Stimulated activated CD8-positive, alpha-beta memory T cell treated with anti-CD3 and anti-CD28 coated beads, Interleukin-4, amount 100 ng/mL, for 1 hour (primary cell): ENCODE measurements at places on chromosomes 13 and 19.

GRCh38 chr13:102593466-102593865 is 3.3 kb upstream of the TPP2 start:
- DNase-seq = no peak

DNA sequence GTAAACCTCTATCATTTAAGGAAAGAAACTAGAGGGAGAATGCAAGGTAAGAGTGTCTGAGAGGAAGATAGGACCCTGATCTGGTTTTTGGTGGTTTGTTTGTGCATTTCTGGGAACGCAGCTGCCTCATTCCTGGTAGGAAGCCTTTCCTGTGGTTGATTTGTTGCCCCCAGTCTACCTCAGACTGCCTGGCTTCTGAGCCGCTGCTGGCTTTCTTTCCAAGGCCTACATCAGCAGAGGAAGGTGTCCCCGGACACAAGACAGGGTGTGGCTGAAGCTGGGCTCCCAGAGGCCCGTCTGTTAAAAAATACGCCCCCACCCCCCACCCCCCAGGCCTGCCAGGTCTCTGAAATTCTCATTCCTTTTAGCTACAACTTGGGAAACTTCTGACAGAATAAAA is 42.6 kb downstream of the C13orf42 start:
- DNase-seq = no peak

- no peak for DNase-seq
Measured at GRCh38 chr13:30023196-30023895, 172.9 kb upstream of the UBL3 start.

GRCh38 chr13:74871369-74872070 is 610.4 kb downstream of the TBC1D4 start:
- DNase-seq = no peak

- DNase-seq = no peak
Measured at GRCh38 chr13:30156270-30156669, 151.1 kb downstream of the KATNAL1 start.

- DNase-seq = no peak
Measured at GRCh38 chr19:19122902-19123301, 15.4 kb downstream of the TMEM161A start.

- DNase-seq = no peak
Measured at GRCh38 chr13:33994826-33995502, 177.0 kb downstream of the RFC3 start.

GRCh38 chr19:31890230-31890629 is 455.2 kb upstream of the ZNF507 start:
- no peak for DNase-seq

- DNase-seq = no peak
Measured at GRCh38 chr19:20482721-20483120, 82.9 kb downstream of the ZNF737 start.

DNA sequence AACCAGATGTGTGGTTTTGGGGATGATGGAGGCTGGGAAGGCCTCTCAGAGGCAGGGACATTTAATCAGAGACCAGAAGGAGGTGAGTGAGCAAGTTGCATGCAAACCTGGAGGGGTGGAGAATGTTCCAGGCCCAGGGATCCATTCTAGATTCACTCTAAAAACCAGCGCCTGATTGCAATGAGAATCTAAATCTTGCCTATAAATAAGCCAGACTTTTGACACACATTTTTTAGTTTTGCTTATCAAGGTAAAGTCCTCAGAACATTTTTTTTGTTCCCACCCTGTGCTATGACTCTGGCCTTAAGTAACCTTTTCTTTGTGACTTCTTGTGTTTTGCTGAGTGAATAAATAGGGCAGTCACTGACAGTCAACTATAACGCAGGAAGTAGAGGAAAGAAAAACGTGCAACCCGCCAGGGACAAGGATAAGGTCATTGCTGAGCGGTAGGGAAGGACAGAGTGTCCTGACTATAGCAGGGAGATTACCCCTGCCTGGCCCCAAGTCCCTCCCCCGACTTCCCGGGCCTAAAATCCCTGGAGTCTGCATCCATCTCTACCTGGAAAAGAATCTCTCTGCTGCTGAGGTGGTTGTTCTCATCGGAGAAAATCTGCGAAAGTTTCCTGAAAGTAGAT is 14.4 kb downstream of the RGL3 start:
- DNase-seq = no peak

DNA sequence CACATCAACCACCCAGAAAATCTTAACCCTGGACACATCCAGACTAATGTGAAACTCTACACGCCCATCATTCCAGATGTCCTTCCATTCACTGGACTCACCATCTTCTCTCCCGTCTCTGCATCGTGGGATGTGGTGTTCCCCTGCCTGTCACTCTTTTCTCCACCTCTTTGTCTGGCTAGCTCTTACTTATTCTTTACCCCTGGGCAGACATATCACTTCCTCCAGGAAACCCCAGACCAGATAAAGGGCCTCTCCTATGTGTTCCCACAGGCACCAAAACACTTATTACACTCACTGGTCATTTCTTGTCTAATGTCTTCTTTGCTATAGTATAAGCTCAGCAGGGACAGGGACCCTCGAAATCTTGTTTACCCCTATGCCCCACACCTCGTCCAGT is 109.3 kb upstream of the IPO5 start:
- no peak for DNase-seq

GRCh38 chr13:96193728-96194310 is 103.9 kb downstream of the HS6ST3 start:
- DNase-seq = no peak

GRCh38 chr13:27988520-27988919 is at the start of gene URAD:
URAD (minus strand) TSS chr13:27988693; CDS start chr13:27988637, 56 bp downstream.
- DNase-seq = no peak

GRCh38 chr13:44407379-44407778 is 33.8 kb downstream of the SERP2 start:
- DNase-seq = no peak

GRCh38 chr19:1841209-1841924 is 6.9 kb downstream of the REXO1 start:
- DNase-seq = no peak

DNA sequence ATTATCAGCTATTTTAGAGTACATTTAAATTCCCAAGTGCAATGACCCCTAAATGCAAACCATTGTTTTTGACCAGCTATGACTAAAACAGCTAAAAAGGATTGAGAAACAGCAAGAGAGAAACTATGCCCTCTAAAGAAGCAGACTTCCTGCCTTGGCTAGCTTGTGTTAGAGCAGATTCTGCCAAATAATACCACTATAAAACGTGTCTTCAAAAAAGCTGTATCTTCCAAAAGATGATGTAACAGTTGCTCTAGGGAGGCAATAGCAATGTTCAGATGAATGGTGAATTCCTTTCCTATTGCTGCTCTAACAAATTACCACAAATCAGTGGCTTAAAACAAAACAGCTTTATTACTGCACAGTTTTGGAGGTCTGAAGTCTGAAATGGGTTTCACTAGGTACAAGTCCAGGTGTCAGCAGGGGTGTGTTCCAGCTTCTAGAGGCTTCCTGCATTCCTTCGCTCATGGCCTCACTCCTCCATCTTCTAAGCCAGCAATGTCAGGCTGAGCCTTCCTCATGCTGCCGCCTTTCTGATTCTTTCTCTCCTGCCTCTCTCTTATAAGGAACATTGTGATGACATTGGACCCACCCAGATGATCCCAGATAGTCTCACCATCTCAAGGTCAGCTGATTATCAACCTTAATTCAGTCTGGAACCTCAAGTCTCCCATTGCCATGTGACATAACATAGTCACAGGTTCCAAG is 84.5 kb downstream of the LRRC63 start:
- no peak for DNase-seq

- DNase-seq = no peak
Measured at GRCh38 chr13:38577048-38577447, 109.8 kb upstream of the FREM2 start.

DNA sequence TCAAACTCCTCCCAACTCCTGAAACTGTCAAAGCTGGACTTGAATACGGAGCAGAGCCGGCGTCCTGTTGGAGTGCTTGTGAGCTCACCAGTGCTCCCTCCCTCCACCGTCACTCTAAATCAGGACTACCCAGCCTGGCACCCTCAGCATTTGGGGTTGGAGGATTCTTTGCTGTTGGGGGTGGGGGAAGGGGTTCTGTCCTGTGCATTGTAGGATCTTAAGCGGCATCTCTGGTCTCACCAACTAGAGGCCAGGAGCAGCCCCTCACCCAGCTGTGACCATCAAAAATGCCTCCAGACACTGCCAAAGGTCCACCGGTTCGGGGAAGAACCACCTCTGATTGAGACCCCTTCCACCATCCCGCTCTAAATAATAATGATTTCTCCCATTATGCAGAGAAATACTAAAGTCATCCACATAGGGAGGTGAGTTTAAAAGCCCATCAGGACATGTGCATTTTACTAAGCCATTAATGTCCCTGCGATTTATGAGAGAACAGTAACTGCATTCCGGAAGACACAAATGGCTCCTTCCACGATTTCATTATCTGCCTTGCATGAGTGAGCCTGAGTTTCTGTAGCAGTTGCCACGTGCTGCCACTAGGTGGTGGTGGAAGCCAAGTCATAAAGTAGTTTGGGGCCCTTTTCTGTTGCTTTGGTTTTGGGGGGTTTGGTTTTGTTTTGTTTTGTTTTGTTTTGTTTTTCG is 16.1 kb upstream of the USP29 start:
- peak; percentile 10 for DNase-seq

DNA sequence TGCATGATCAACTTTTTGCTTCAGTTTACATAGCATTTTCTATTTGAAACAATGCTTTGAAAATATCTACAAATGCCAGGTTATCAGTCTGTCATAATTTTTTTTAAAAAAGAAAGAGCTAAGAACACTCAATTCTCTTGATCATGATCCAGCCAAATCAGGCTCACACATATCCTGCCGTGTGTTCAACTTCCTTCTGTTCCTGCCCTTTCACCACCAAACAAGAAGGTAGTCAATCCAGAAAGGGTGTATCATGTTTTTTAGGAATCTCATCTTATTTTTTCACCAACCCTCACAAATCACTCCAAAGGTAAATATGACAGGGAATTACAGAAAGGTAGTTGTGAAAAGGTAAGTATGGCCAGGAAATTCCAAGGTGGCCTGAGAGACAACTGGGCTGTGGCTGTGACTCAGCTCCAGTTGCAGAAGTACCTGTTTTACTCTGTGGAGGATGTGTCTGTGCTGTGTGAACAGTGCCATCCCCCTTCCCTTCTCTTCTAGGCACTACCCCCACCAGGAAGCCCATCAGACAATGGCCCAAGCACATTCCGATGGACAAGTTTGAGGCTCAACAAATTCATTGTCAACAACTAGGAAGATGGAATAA is 138.8 kb upstream of the GJB6 start:
- no peak for DNase-seq

DNA sequence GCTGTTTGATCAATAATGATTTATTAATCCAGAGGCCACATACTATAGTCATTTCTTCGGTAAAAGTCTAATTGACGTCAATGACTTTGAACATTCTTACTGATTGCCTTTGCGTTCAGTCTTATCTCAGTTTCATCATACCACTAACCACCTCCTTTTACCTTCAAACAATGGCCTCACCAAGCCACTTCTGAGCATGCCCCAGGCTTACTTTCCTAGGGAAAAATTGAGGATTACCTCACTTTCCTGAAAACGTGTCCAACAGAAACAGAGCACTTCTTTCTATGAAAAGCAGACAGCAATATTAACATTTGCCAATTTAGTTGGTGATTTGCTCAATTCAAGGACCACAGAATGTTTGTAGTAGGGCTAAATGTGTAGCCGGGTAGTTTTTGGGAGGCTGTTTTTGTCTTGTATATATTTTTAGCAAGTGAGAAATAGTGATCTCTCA is 157.6 kb downstream of the KLF5 start:
- DNase-seq = no peak

DNA sequence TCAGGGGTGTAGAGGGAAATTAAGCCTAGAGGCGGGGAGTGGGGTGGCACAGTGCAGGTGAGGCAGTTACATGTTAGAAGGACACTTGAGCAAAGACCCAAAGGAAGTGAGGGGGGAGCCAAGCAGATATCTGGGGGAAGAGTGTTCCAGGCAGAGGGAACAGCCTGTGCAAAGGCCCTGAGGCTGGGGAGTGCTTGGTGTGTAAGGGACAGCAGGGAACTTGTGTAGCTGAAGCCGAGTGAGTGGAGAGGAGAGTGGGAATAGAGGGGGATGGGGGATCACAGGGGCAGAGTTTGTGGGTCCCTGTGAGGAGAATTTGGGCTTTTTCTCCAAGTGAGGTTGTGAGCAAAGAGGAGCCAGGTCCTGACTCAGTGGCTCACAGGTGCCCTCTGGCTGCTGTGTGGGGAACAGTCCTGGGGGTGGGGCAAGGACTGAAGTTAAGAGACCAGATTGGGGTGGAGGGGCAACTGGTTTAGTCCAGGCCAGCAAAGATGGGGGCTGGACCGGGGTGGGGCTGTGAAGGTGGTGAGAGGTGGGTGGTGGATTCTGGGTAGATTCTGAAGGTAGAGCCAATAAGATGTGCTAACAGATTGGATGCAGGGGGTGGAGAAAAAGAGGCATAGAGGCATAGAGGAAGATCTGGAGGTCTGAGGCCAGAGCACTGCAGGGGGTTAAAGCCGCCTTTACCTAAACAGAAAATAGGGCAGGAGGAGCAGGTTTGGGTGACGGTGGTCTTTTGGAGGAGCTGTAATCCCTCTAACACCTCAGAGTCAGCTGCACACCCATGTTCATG is 75.3 kb downstream of the CACNA1A start:
- peak; percentile 7 for DNase-seq

GRCh38 chr19:40284501-40285352 is at the start of gene AKT2:
AKT2 (minus strand) TSS chr19:40285345; CDS start chr19:40265267, 20,078 bp downstream.
- DNase-seq = peak; percentile 48

- DNase-seq = no peak
Measured at GRCh38 chr19:6480848-6481415, 655 bp downstream of the DENND1C start.

- no peak for DNase-seq
Measured at GRCh38 chr19:22619371-22619770, 14.8 kb upstream of the ZNF492 start.

GRCh38 chr13:82467626-82468025 is 1414.6 kb downstream of the SLITRK1 start:
- DNase-seq = no peak

- DNase-seq = no peak
Measured at GRCh38 chr13:35475212-35475959, 1.1 kb downstream of the MAB21L1 start.

DNA sequence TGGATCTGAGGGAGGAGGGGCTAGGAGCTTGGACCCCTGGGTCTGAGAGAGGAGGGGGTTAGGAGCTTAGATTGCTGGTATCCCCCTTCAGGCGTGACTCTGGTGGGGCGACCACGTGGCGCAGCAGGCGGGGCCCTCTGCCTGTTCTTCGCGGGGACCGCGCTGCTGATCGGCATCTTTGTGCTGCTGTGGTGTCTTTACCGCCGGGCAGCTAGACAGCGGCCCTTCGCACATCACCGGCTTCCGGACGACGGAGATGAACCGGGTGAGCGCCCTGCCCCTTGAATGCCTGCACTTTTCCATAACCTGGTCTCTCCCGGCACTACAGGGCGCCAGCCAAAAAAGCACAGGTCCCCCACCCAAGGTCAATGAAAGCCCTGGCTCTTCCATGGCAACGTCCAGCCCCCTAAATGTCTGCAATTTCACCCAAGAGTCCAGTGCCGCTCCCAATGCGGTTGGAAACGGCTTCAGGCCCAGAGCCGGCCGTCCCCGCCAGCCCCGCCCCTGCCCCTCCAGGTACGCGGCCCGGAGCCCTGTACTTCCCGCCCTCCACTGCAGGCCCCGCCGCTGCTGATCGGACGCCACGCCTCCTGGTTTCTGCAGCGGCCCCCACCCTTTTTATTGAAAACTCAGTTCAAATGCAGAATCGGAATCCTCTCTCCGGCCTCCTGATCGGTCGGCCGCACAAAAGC is 2.8 kb downstream of the GFY start:
- DNase-seq = no peak
